ENCODE measurements at places on chromosomes 2 and 18.

GRCh38 chr18:32732165-32732564, 40.7 kb downstream of the KLHL14 start:
- DNase-seq = no peak

GRCh38 chr2:37886745-37887144, 38.3 kb upstream of the RMDN2 start:
- no peak for DNase-seq

DNA sequence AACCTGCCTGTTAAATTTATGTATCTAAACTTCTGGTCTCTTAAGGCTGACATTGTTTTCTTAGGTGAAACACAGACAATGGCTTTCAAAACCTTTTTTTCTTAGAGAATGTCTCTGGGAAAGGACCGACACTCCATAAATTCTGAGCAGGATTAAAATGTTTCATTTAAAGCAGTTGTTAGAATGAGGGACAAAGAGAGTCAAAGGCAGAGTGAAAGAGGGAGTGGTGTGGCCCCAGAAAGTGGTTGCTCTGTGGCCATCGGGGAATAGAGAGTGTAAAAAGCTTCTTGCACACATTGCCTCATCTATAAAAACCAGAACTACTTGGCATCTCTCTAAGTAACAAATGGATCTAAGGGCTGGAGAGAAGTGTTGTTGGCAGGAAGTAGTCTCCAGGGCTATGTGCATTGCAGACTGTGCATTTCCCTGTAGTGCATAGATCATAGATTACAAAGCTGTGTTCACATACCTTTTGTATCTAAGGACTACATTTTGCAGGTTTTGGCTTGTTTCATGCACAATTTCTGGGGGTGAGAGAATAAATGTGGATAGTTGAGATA, 3.6 kb downstream of the RPRM start:
- no peak for DNase-seq

DNA sequence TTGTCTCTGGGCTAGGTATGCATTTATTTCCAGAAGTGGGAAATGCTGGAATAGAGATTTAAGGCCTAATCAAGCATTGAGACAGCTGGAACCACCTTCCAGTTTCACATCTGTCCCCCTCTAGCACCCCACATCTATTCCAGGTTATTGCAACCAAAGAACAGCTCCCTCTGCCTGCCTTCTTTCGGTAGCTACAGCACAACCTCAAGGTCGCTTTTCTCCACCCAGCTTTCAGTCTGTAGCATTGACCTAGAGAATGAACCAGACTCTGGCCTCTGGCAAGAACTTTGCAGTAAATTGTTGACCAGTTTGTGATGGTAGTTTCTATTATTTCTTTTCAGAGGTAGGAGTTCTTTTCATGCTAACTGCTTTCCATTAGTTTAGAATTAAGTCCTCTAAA, 484.2 kb downstream of the DLGAP1 start:
- DNase-seq = no peak

GRCh38 chr2:54085069-54085468, 30.3 kb upstream of the ACYP2 start:
- DNase-seq = no peak

DNA sequence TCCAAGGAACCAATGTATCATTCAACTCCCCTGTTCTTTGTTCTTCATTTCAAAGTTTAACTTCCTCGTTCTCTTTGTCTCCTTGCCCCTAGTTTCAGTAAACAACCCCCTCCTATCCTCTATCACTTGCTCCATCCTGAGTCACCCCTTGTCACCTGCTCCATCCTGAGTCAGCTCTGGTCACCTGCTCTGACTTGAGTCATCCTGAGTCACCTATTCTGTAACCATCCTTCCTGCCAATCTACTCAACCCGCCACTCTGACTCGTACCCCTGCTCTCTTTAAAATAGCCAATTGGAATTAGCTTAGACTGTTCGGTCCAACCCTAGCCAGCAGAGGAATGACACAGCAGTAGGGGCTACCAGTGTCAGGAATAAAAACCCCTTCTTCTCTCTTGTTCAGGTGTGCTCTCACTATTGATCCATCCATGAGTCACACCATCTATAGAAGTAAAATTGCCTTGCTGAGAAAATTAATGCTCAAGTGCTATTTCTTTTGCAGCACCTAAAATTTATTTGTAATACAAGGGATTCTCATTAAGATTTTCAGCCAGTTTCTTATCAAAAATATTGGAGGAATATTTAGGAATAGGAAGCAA, 326.8 kb downstream of the AKAIN1 start:
- no peak for DNase-seq

GRCh38 chr2:120712180-120712681, 23.4 kb upstream of the GLI2 start:
- no peak for DNase-seq

- DNase-seq = no peak
Measured at GRCh38 chr18:23284629-23285028, 149.3 kb downstream of the CABLES1 start.

DNA sequence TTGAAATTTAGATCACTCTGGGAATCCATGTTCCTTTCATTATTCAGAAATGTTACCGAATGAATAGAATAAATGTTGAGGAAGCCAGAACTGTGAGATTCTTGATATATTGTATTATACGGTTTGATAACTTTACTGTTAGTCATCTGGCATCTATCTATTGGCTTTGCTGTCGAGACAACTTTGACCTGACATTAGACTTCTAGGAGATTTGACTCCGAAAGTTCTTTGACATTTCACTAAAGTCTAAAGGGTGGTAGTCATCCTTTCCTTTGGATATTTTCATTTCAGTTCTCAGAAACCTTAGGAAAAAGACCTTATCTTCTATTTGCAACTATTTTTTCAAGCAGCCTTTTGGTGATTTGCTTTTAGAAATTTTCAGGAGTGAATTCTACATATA, 1.9 kb downstream of the BMPR2 start:
- no peak for DNase-seq

DNA sequence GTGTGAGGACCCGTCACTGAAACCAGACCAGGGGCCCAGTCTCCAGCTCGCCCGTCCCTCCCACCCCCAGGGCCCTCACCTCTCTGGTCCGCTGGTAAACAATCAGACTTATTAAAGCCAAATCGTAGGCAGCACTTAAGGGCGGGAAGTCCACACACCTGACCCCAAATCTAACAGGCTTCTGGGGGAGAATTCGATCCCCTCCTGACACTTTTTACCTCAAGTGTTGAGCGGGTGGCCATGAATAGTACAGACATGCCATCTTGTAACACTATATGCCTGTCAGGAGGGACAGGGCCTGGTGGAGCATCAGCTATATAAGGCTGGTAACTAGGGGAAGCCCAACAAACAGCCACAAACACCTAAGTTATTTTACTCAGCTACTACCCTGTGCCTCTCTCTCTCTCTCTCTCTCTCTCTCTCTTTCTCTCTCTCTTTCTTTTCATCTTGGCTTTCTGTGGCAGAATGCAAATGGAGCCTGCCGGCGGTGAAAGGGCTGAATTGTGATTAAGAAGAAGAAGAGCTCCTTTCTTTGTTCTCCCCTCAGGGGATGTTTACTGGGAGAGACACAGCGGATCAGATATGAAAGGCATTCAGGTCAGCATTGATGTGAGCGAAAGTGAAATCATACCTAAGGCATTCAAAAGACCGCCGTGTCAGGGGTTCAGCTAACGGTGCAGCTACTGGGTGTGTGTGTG, 9.5 kb downstream of the ZEB2 start:
- peak; percentile 57 for DNase-seq

DNA sequence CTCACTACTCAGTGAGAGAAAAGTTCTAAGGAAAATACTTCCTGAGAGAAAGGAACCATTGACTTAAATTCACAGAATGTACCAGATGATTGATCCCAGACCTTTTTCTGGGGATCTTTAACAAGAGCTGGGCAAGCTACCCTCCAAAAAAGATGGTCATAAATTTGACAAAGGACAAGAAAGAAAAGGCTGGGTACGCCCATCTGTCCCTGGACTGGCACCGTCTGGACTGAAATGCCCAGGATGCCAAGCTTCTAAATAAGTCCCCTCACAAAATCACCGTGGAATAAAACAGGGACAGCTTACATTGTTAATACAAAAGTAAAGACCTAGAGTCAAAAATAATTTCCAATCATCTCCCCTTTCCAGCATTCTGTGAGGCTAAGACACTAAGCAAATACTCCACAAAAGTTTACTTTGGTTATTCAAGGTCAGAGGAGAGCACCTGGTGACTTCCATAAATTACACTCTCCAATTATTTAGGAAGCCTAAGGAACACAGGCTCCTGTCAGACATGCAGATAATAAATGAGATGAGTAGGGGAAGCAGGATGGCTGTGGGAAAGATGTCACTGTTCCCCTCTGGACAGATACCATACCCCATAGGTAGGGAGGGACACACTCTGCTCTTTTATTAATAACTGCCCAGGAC, 69.9 kb downstream of the UXS1 start:
- DNase-seq = no peak

- DNase-seq = no peak
Measured at GRCh38 chr2:10411557-10411956, 36.6 kb downstream of the ODC1 start.

DNA sequence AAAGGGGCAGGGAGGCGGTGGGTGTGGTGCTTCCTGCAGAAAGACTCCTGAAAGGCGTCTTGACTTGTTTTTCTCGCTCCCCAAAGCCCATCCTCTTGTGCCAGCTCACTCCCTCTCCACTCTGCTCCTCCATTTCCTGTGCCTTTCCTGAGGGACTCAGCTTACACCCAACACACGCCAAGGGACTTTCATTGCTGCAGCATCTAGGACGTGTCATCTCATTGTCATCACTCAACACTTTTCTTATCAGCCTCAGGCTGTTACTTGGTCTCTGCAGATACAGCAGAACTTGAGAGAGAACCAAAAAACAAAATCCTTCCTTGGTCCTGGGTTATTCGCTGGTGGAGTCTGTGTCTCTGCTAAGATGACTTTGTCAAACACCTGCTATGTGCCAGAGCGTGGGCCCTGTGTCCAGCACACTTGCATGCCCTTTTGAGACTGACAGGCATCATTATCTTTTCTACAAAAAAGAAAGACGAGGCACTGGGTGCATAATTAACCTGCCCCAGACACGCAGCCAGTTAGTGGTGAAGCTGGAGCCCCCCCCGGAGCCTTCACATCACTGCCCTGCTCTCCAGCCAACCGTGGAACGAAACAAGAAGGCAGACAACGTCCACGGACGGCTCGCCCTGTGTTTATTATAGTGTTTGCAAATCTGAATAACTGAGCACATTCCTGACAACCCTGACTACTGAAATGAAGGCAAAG, 261.7 kb upstream of the HDAC4 start:
- DNase-seq = no peak

DNA sequence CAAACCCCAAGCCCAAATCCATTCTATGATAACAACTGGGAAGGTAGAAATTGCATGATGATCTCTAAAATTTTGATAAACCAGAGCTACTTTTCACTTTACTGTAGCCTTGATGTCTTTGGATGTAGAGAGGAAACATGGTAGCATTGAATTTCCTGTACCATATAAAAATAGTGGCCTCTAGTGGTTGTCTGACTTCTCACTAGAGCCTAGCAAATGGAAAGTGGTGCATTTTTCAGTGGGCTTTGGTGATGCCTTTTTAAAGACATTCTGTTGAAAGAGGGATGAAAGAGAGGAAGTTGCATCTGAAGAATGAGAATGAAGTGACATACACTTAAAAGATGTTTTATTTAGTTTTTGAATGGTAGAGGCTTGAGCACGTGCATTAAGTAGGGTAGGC, 662.2 kb downstream of the XIRP2 start:
- peak; percentile 8 for DNase-seq

DNA sequence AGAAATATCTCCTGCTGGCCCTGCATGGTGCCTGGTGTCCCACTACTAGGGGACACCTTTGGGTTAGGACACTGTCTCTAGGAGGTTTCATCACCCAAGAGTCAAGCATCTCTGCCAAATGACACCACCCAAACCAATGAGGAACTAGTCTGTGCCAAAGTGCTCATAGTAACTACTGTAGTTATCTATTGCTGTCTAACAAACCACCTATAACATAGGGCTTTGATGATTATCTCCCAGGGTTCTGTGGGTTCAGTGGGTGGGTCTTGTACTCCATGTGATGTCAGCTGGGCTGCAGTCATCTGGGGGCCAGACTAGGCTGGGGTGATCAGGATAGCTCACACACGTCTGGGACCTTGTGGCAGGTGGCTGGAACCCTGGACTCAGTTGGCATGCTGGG, 59.8 kb downstream of the EPAS1 start:
- no peak for DNase-seq

- DNase-seq = no peak
Measured at GRCh38 chr2:197157879-197158537, 152.6 kb downstream of the ANKRD44 start.

GRCh38 chr18:36543030-36543429, 245.5 kb downstream of the FHOD3 start:
- DNase-seq = no peak
